ENCODE measurements at places on chromosomes 5 and 9.

GRCh38 chr5:56696900-56697299 is 118.4 kb upstream of the MAP3K1 start:
- DNase-seq = no peak

DNA sequence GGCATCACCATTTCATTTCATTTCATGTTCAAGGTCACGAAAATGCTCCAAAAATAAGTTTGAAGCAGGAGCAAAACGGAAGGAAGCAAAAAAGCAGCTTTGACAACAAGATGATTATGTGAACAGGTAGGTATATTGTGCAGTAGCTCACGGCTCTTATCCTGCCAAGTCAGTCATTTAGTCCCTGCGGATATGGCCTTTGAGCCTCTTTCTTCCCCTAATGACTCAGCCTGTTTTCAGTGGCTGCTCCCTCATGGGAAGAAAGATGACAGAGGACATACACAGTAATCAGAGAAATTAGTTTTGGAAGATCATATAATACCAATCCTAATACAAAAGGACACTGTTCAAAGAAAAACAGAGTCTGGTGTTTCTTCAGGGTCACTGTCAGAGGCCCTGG is 155.8 kb upstream of the GRAMD2B start:
- no peak for DNase-seq

DNA sequence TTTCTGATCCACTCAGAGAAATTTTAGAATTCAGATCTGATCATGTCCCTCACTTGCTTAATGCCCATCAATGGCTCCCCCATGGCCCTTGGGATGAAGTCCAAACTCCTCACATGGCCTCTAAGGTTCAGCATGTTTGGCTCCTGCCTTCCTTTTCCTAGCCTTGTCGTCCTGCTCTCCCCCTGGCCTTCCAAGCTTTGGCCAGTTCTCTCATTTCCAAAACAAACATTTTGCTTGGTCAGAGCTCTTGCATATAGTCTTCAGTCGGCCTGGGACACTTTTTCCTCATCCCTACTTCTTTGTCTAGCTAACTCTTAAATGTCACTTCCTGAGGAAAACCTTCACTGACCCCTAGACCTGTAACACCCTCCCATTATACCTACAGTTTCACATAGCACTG is 37.1 kb upstream of the PPP3R2 start:
- no peak for DNase-seq

GRCh38 chr5:156121234-156121633 is 205.7 kb upstream of the SGCD start:
- no peak for DNase-seq

GRCh38 chr9:11159318-11159862 is 546.6 kb upstream of the PTPRD start:
- DNase-seq = no peak

- DNase-seq = no peak
Observed at GRCh38 chr9:107141967-107142366, 141.1 kb upstream of the RAD23B start.

- DNase-seq = no peak
Observed at GRCh38 chr5:100464418-100464817, 70.8 kb upstream of the FAM174A start.

GRCh38 chr9:131395157-131396098 is 1.5 kb downstream of the PRRC2B start:
- DNase-seq = no peak

- no peak for DNase-seq
Observed at GRCh38 chr9:131217331-131218031, 58.8 kb downstream of the FAM78A start.

DNA sequence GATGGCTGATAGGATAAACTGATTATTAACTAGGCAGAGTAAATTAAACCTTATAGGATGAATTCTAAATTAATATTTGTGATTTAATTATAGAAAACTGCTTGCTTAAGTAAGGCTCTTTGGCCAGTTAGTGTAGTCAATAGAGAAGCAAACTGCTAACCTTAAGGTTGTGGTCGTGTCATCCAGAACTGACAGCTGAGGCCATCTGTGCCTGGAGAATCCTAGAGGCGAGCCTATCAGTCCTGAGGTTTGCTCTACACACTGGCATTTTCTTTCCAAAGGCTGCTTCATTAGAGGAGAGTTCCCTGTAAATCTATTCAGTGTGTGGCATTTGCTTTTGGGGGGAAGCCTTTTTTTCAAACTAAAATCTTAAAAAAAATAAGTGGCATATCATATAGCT is 169.2 kb downstream of the MEF2C start:
- DNase-seq = no peak

- DNase-seq = no peak
Observed at GRCh38 chr5:24854850-24855249, 210.1 kb upstream of the CDH10 start.

DNA sequence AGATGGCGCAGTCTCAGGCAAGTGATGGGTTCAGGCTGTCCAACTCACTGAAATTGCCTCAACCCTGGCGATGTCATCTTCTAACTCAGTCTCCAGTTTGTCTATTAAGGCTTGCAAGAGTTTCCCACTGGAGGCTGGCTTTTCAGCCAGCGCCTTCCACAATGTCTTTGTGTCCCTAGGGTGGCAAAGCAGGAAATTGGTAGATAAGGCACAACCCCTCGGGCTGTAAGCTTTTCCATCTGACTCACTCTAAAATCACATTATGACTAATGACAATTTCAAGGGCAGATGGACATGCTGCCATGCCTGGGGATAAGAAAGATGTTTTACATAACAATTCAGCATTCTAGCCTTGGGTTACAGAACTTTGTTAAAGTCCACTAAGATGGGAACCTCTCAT is 61.9 kb downstream of the MROH2B start:
- DNase-seq = no peak

- DNase-seq = no peak
Observed at GRCh38 chr9:129336130-129336528, 158.1 kb upstream of the IER5L start.

GRCh38 chr9:17367035-17367434 is 211.8 kb upstream of the SH3GL2 start:
- no peak for DNase-seq

GRCh38 chr9:124303762-124304161 is 46.0 kb downstream of the NEK6 start:
- DNase-seq = no peak

- DNase-seq = no peak
Observed at GRCh38 chr5:16609412-16609811, 7.4 kb downstream of the RETREG1 start.

- DNase-seq = no peak
Observed at GRCh38 chr5:168747987-168748777, 169.0 kb upstream of the PANK3 start.

- no peak for DNase-seq
Observed at GRCh38 chr5:961711-962240, 46.8 kb upstream of the NKD2 start.

DNA sequence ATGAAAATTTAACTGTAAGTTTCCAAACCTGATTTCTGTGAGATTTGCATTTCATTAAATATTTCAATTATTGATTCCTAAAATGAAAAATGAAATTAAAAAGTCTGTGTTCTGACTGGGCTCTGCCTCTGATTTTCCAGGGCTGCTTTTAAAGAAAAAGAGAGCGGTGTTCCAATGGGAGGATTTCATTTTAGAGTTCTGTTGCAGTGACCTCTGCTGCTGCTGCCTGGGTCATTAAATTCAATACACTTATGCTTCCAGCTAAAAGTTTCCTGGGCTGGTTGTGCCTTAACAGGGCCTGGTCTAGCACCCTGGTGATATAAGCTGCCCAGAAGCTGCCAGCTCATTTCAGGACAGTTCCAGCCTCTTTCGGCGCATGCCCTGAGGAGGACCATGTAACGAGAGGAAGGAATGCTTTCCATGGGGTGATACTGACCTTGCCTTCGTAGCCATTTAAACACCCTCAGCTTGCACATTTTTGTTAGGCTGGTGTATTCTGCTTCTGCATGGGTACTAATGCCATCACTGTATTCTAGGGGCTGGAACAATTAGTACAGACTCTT is 93.3 kb downstream of the TMEM174 start:
- DNase-seq = no peak

- DNase-seq = no peak
Observed at GRCh38 chr5:150345716-150346115, 11.8 kb upstream of the TCOF1 start.

GRCh38 chr5:66669086-66669861 is 73.1 kb downstream of the MAST4 start:
- no peak for DNase-seq

GRCh38 chr5:127002390-127002789 is 28.0 kb downstream of the MARCHF3 start:
- DNase-seq = no peak

DNA sequence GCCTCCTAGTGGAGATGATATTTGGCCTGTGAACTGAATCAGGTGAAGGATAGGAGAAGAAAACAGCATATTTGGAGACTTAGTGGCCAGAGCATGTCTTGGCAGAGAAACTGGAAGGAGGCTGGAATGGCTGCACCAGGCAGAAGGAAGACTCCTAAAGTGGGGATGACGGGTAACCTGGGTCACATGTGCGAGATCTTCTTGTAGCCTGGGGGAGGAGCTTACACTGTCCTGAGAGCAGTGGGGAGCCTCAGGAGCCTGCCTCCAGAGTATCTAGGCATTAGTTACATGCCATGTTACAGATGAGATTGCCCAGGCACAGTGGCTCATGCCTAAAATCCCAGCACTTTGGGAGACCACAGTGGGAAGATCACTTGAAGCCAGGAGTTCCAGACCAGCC is 49.8 kb downstream of the JADE2 start:
- DNase-seq = no peak

- no peak for DNase-seq
Observed at GRCh38 chr5:37929791-37930190, 90.0 kb upstream of the GDNF start.

GRCh38 chr5:54205453-54205852 is 104.9 kb downstream of the ARL15 start:
- DNase-seq = no peak

- DNase-seq = no peak
Observed at GRCh38 chr9:122572456-122572855, 10.7 kb downstream of the OR1L8 start.

GRCh38 chr9:94086486-94087345 is 2.5 kb downstream of the PTPDC1 start:
- DNase-seq = no peak

DNA sequence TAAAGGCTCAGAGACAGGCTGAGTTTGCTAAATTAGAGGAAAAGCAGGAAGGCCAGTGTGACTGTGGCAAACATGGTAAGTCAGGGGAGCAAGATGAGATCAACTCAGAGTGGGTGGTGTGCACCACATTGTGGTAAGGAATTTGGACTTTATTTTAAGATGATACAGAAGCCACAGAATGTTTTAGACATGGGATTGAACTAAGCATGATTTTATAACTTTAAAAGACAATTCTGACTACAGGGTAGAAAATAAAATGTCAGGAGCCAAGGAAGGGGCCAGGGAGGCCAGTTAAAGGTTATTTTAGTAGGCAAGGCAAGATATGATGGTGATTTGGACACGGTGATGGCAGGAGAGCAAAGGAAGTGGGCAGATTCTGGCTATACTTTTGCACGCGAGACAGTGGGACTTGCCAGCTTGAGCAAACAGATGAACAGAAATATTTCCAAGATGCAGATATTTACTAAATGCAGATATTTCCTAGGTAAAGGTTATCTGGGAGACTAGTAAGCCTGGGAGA is 53.9 kb downstream of the TSSK1B start:
- DNase-seq = no peak

DNA sequence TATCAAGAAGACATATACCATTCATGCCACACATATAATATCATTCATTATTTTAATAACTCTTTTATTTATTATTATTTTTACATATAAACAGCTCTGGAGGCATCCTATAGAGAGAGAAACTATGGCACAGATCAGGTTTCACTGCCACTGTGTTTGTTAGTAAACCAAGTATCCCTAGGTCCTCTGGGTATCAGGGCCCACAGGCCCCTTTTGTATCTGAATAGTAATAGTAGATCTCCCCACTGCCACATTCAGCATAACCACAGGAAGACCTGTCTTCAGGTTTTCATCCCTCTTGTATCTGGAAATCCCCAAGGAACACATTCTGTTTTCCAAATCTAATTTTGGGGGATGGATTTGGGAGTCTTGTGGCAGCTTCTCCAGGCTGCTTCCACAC is 94.0 kb downstream of the SPATA31D1 start:
- DNase-seq = no peak

DNA sequence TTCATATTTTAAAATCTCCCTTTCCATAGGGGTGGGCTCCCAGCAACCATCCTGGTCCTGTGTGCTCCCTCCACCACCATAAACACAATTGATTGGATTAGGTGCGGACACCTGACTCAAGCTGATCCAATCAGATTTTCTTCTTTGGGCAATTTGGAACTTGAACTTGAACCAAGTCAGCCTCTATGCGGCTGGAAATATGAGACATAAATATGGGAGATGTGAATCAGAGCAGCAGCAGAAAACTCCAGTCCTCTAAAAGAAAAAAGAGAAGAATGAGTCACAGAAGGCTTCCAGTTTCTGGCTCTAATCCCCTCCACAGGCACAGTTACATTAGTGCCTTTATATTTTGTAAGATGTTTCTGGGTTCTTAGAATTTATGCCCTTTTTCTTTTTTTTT is 306.6 kb downstream of the MLLT3 start:
- DNase-seq = no peak

GRCh38 chr9:94932652-94933510 is 206.4 kb downstream of the AOPEP start:
- DNase-seq = no peak

- no peak for DNase-seq
Observed at GRCh38 chr9:96462541-96462940, 12.6 kb downstream of the HABP4 start.

DNA sequence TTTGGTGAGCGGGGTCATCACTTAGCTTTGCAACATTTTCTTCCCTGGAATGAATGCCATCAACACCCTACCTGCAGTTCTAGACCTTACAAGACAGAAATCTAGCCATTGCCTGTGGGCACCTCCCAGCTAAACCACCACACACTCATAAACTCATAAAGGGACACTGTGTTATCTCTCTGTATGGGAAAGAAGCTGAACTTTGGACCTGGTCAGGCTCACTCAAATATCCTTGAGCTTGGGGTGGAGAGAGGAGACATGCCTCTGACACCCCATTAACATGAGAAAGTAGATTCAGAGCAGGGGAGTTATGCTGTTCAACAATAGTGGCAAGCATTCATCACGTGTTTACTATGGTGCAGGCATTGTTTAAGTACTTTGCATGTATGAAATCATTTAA is 205.6 kb downstream of the ZNF462 start:
- no peak for DNase-seq

DNA sequence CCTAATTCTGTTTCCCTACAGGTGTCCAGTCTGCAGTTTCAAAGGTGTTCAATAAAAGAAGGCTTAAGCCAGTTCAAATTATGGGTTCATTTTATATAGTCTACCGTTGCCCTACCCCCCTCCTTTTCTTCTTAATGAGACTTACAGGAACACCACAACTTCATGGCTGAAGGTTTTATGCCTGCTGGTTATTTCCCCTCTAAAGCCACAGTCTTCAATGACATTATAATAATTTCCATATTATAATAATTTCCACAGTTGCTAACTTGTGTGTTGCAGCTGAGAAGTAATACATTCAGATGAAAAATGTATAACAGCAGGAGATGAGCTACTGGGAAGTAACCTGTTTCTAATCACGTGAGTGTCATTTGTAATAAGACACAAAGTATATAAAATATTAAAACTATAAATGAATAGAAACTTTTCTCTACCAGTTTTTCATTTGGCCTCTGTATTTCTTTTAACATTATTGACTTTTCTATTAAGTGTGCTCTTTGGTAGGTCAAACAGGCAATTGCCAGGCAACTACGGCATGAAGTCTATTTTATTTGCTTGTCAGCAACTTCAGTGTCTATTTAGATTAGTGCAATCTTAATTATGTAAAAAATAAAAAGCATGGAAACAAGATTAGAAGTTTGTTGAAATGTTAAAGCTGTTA is 120.5 kb upstream of the HMHB1 start:
- no peak for DNase-seq

GRCh38 chr5:133485468-133485867 is 126.9 kb downstream of the FSTL4 start:
- no peak for DNase-seq
